ENCODE measurements at places on chromosomes 1 and 21.

- DNase-seq = no peak
Measured at GRCh38 chr1:6869545-6869944, 84.3 kb downstream of the CAMTA1 start.

GRCh38 chr21:33073636-33074035, 3.7 kb downstream of the OLIG1 start:
- peak; percentile 67 for DNase-seq

DNA sequence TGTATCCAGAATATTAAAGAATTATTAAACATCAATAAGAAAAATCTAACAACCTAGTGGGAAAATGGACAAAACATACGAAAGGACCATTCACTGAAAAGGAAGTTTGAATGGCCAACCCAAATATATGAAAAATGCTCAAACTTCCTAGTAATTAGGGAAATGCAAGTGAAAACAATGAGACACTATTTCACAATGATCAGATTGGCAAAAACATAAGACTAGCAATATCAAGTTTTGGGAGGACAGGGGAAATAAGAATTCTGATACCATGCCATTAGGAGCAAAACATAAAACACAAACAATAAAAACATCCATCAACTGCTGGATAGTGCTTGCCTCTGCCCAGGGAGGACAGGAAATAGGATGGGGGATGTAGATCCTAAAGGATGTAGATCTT, 14.3 kb downstream of the XCL2 start:
- no peak for DNase-seq

GRCh38 chr21:42219606-42220137, 732 bp downstream of the ABCG1 start:
- no peak for DNase-seq

DNA sequence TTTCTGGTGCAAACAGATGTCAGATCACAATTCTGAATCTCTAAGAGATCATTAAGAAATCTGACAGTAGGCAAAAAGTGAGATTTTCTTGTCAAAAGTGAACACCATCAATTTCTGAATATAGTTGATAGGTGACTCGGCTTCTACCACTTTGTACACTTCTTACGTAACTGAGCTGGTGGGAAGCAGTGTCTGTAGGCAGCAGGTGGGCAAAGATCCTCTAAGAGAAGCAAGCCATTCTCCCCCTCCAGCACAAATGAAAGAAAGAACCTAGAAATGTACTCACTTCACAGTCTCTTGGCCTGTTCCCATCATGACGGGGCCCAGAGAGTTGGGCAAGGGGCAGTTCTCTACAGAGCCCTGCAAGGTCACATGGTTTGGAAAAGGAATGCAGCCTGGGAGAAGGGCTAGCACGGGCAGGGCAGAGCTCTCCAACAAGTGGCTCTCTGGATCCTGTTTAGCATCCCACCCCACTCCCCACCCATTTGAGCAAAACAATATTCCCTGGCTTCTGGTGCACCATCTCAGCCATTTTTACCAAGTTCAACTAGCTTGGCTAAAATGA, 412.6 kb downstream of the LTN1 start:
- no peak for DNase-seq

GRCh38 chr1:30735124-30735523, 11.7 kb upstream of the MATN1 start:
- DNase-seq = no peak

GRCh38 chr1:46526691-46527291, 24.7 kb downstream of the KNCN start:
- no peak for DNase-seq

GRCh38 chr1:110214454-110215404, 4.6 kb downstream of the KCNC4 start:
- DNase-seq = no peak

DNA sequence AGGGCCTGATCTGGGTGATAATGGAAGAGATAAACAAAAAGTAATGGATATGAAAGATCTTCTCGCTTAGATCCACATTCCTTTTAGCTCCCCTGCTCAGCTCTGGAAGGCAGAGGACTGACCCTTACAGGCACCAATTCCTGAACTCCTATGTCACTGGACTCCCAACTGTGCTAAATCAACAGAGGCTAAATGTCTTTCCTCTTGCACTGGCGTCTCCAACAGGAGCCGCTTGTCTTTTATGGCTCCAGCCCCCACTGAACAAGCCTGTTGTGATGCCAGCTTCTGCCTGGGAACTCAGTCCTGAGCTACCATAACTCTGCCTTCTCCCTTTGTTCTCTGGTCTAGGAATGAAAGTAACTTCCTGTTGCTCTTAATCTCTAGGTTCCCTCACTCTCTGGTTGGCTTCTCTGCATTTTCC, 142.1 kb upstream of the COL11A1 start:
- no peak for DNase-seq

DNA sequence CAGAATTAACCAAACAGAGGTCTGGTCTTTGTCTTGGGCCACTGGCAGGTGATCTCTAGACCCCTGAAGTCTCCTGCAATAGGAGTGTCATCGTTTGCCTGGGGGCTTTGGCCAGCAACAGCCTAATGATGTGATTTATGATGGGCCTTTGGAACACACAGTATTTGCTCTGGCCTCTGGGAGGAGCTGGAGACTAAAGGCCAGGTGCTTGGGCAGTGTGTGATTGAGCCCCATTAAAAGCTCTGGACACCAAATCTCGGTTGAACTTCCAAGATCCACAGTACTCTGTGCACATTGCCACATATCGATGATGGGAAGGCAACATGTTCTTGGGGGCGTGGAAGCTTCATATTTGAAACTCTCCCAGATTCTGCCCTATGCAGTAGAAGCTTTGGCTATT, 32.0 kb upstream of the TLR5 start:
- no peak for DNase-seq

GRCh38 chr1:161706482-161707347, at the start of gene FCRLA:
FCRLA (plus strand) TSS chr1:161707229; CDS start chr1:161707265, 36 bp downstream.
- no peak for DNase-seq

- DNase-seq = no peak
Measured at GRCh38 chr1:117579221-117579906, 26.5 kb upstream of the TENT5C start.

DNA sequence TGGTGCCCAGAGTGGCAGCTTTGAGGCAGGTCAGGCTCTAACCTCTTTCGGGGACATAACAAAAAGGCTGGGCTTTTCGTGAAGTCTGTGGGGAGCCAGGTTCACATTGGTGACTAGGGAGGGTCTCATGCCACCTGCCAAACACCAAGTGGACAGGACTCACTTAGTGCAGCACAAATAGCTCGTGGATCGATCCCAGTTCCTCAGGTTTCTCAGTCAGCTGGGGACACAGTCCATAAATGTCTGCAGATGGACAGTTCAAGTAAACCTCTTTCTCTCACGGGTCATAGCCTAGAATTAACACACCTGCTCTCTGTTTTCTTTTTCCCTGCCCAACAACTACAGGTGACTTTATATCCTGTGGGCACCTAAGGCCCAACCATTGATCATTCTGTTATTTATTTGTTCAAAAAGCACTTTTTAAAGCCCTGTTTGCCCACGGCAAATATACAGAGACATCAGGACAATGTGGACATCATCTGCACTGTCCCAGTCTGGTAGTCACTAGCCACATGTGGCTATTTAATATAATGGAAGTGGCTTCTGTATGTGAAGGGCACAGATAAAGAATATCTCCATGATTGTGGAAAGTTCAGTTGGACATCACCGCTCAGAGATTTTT, 53.5 kb downstream of the CAPN2 start:
- DNase-seq = no peak
